ENCODE measurements at places on chromosomes 6 and 20.

DNA sequence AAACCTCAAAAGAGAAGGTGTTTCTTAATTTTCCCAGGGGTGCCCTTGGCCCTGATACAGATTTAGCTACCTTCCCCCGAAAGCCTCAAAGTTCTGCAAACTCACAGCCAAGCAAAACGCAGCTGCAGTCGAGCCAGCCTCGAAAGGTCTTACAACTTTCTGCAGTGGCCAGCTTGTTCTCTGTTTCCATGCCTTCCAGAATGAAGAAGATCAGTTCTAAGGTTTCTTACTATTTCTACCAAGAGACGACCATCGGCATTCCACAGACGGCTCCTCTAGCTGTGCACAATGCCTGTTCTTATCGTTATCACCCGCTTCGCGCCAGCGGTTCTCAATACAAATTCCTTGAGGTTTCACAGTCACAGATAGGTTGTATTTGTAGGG, 28.5 kb upstream of the CCR6 start:
- no peak for DNase-seq

DNA sequence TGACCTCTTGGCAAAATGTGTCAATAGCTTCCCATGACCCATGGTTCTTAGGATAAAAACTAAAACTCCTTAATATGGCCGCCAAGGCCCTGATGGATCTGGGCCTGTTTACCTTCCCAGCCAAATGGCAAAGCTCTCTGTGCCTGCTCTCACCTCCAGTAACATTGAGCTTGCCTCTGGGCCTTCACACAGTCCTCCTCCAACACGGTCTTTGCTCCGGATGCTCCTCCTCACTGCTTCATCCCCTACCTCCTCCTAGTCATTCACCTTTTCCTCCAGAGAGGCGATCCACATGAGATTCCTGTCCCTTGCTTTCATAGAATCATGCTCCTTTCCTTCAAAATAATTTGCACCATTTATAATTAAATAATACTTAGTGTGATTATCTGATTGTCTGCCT, 172.3 kb upstream of the AFDN start:
- no peak for DNase-seq

GRCh38 chr6:56497240-56497639, 145.4 kb downstream of the DST start:
- no peak for DNase-seq

GRCh38 chr6:16441262-16441661, 202.9 kb downstream of the GMPR start:
- no peak for DNase-seq

GRCh38 chr6:42929821-42930360, 611 bp downstream of the CNPY3 start:
- DNase-seq, result peak; percentile 50

Data from NCI-H2081 (cell line).